ENCODE measurements at places on chromosomes 11 and 22. TPM values are rescaled to one million over a fixed set of nuclear protein-coding genes. Genes with fewer than 3 reads are reported as not detected.

CNTN5 gene
- not detected for polyA plus RNA-seq

- H3K27me3 ChIP-seq: peaks cover 55% of the 10 kb centered on the region
- H3K27ac ChIP-seq: no peak overlapping the region
- H3K36me3 ChIP-seq: no peaks in the 10 kb centered on the region
- H3K4me1 ChIP-seq: no peaks in the 10 kb centered on the region
- no peak for DNase-seq
These were observed 3.5 kb downstream of the SPON1 start for GRCh38 chr11:13966013-13966412.

PRR33 gene
- not detected for polyA plus RNA-seq

DNA sequence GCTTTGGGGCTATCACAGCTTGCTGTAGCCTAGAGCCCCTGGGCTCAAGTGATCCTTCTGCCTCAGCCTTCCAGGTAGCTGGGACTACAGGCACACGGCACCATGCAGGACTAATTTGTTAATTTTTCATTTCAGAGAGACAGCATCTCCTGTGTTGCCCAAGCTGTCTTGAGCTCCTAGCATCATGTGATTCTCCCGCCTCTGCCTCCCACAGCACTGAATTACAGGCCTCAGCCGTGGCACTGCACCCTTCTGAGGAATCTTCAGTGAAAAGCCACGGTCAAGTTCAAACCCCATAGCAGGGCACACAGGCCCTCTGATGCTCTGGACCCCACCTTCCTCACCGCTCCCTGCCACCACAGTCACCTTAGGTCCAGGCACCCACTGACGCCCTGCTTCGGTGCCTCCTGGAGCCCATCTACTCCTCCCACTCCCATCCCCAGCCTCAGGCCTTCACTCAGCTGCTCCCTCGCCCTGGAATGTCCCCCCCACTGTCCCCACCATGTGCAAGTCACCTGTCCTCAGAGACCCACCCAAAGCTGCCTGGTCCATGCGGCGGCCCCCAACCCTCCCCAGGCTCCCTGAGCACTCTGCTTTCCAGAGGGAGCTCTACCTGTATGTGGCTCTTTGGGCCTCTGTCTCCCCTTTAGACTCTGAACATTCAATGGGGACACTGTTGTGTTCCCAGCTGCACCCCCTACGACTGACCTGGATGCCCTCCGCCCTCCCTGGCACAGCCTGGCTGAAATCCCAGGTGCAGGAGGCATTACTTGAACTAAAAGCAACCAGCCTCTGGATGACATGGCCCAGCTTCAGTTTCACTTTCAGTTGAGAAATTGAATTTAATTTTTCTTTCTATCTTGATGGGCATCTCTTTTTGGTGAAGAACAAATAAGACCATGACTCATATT, 1.6 kb downstream of the APOL2 start:
- peak; percentile 40 for DNase-seq
- peak overlapping the region; percentile 82 for H3K4me3 ChIP-seq
- peaks cover 11% of the 10 kb centered on the region for H3K36me3 ChIP-seq

GRCh38 chr11:130827451-130828377, 88.6 kb downstream of the SNX19 start:
- DNase-seq: peak; percentile 65
- no peaks in the 10 kb centered on the region for H3K4me1 ChIP-seq
- no peaks in the 10 kb centered on the region for H3K27me3 ChIP-seq
- H3K36me3 ChIP-seq: no peaks in the 10 kb centered on the region

PHF21B gene
- polyA plus RNA-seq: not detected

DNA sequence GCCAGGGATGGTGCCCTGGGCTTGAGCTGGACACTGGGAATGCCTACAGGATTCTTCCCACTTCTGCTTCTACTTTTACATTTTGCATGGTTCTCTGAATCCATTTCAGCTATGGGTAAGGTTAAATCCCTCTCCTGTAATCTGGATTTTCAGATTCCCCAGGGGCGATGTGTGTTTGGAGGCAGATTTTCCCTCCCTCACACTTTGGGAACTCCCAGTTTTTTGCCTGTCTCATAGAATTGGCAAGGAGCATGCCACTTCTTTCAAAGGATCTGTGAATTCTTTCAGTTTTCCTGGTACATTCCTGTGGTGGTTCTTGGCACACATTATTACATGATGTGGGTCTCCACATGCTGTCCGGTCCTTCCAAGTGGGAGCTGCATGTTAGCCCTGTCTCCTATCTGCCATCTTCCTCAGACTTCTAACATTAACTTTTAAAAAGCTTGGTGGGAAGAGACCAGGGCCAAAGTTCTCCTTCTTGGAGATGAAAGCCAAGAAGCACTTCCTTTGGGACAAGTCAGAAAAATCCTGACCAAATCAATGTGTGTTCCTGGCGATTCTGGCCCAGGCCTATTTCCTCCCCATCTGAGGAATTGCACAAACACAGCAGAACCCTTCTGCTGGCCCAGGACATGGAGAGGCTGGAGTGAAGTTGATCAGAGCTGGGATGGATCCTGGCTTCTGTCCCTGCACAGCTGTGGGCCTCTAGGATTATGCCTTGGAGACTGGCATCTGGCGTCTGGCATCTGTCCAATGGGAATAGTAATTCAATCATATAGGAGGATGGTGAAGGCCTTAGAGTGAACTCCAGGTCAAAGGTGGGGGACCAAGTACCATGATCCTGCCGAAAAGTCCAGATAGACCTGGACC, 5.4 kb upstream of the APOL2 start:
- no peaks in the 10 kb centered on the region for H3K27me3 ChIP-seq
- H3K4me3 ChIP-seq: no peak overlapping the region
- no peak overlapping the region for H3K27ac ChIP-seq

DNA sequence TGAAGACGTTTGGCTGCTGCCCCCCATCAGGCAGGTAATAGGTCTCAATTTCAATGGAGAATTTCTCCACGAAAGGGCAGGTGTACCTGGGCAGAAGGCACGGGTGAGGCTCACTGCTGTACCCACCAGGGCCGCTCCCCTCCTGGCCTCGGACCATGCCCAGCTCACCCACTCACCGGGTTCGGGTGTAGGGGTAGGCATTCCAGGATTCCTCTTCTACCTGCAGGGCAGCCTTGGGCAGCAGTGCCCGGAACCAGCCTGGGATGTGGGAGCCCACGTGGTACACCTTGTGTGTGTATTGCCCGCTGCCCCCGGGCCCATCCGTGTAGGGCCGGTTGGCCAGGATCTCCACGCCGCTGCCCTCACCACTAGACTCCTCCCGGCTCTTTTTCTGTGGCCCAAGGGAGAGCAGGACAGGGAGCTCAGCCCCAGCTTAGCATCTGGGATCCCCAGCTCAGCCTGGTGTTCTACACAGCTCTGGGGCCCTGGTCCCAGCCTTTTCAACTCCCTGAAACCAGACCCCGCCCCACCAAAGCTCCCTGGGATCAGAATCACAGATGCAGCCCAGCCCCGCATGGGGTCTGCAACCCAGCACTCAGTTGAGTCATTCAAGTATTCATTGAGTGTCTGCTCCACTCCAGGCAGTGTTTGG, 2.7 kb downstream of the PITPNM1 start:
- no peak overlapping the region for H3K27ac ChIP-seq
- no peak overlapping the region for H3K4me3 ChIP-seq
- peaks cover 4% of the 10 kb centered on the region for H3K36me3 ChIP-seq
- no peak for DNase-seq
- peaks cover 29% of the 10 kb centered on the region for H3K4me1 ChIP-seq
- H3K27me3 ChIP-seq: no peaks in the 10 kb centered on the region
